IPS-NIHi11 (cell line): ENCODE measurements at places on chromosomes 1 and 21.
A peak's percentile ranks its signal among the peaks of the same experiment; 100 is the strongest.

DNA sequence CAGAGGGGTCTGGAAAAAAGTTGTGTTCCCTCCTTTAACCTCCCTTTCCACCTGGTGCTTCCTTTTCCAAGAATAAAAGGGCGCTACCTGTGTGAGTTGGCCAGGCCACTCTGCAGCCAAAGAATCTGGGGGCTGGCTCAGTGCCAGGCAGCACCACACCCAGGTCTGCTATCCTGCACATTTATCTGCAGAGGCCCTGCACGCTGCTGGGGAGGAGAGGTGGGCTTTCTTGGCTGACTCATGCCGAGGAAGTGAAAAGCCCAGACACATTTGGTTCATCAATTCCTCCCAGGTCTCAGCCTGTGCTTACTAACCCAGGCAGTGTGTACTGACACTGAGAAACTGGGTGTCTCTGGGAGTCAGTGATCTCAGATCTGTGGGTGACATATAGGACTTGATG lies 79.8 kb upstream of the F3 start:
- no peak for DNase-seq

GRCh38 chr1:41954533-41954944 lies 35.8 kb upstream of the HIVEP3 start:
- peak; percentile 39 for DNase-seq

- no peak for DNase-seq
Measured at GRCh38 chr1:215777370-215777925, 210.3 kb downstream of the KCTD3 start.

DNA sequence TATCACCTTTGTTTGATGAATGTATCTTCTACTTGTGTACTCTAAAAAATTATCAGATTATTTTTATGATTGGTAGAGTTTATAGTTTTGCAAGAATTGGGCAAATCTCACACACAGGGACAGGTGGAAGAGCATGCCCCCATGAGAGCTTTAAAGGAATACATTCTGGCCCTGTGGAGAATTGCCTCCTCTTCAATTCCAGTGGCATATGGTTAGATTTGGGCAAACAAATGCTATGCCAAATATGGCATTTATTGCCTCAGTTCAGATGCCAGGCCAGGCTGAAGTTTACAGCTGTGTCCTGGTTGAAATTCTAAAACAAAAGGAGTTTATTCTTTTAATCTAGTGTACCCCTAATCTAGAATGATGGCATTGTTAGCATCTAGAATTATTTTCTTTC lies 162.4 kb upstream of the CACYBP start:
- DNase-seq, result no peak

DNA sequence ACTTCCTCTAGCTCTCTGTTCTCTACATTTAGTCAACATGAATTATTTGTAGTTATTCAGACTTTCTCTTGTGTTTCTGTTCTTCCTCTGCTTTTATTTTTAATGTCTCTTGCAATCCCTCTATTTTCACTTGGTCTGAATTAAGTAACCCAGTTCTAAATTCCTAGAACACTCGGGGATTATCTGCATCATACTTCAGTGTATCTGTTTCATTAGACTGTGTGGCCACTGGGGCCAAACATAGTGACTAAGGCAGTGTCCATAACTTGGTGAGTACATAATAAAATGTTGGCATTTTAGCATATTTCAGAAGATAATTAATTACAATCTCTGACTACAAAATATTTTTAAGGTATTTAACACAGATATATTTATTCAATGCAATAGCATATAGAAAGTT lies 1087.2 kb upstream of the B3GALT2 start:
- no peak for DNase-seq

- DNase-seq, result peak; percentile 93
Measured at GRCh38 chr1:10909697-10910680, 102.5 kb upstream of the TARDBP start.

- no peak for DNase-seq
Measured at GRCh38 chr1:187517546-187517945, 688.8 kb downstream of the PLA2G4A start.

- DNase-seq, result peak; percentile 17
Measured at GRCh38 chr1:240122639-240123613, 31.2 kb downstream of the FMN2 start.

DNA sequence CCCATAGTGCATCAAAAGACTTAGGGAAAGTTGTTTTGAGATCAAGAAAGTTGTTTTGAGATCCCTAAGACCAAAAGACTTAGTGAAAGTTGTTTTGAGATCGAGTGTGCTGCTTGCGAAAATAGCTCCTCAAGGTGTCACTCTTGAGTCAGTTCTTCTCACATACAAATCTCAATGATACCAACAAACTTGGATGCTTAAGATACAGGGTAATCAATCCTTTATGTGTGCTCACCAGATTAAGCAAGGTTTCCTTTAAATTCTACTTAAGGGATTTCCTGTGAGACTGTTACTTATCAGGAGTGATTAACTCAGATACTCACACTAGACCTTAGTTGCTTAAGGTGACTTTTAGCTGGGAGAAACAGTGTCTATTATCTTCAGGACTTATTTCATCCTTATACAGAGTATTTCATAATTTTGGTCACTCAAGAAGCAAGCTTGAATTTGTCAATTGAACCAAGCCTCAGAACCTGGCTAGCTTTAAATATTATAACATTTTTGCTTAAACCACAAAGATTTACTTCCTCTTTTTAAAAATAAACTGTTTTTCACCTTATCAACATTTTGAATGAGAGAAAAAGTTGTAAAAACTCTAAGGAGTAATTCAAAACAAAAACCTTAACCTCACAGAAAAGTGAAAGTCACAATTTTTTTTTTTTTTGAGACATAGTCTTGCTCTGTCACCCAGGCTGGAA lies 8.0 kb upstream of the RLF start:
- DNase-seq, result peak; percentile 23
